ENCODE measurements at places on chromosomes 3 and 15.

DNA sequence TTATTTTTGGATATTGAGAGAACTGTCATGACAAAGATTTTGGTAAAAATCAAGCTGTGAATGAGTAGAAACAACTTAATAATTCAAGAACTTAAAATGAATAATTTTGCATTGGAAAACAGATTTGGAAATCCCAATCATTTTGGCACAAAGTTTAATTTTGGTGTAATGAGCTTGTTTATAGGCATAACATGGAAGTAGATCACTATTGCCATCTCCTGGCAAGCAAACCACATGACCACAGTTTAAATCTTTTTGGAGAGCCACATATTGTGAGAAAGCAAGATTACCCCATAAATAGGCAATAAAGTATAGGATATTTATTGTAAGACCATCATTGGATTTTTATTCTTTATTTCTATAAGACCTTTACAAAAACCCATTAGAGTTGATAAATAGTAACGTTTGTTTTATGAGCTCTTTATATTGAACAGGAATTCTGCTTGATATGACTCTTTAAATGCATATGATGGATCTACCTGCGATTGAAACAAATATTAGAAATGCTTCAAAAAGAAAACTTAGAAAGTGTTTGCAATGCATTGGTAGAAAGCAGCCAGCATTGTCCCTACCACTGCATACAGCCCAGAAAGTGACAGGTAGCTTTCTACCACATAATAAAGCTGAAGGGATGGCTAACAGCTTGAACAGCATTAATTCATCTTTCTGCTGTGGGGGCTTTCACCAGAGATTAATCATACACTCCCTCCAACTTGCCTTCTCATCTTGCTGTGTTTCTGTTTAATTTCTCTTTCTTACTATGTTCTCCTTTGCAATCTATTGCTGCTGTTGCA lies 766.8 kb downstream of the TBL1XR1 start:
- no peak for DNase-seq

DNA sequence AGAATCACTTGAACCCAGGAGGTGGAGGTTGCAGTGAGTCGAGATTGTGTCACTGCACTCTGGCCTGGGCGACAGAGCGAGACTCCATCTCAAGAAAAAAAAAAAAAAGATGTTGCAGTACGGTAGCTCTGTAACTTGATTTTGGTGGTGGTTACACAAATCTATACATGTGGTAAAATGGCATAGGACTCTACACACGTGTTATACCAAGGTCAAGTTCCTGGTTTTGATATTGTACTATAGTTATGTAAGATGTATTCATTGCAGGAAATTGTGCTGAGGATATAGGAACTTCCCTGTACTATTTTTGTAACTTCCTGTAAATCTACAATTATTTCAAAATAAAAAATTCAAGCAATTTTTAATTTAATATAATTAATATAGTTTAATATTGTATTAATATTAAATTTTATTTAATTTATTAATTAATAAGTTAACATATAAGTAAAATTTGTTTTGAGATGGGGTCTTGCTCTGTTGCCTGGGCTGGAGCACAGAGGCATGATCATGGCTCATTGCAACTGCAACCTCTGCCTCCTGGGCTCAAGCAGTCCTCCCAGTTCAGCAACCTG lies 9.9 kb downstream of the MYD88 start:
- DNase-seq = no peak

DNA sequence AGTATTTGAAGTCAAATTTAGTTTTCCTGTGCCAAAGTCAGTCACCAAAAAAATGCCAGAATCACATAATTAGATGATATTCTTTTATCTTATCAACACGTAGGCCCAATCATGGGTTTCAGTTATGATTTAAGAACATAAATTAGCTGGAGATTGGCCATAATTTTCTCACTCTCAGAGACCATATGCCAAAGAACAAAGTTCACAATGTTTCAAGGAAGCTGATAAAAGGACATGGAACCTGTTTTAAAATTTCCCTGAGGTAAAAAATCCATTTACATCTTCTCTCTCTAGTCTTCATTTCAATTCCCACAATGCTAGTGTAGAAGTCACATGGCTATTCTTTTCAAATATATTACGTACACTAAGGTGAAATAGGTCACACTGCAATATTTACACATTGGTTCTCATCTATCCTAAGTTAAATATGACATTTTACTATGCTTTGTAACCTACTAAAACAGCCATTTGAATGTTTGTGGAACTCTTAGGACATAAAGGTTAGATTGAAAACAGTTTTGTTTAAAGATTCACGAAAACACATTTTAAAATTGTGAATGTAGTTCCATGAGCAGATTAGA lies 42.7 kb upstream of the DCUN1D1 start:
- DNase-seq = no peak

DNA sequence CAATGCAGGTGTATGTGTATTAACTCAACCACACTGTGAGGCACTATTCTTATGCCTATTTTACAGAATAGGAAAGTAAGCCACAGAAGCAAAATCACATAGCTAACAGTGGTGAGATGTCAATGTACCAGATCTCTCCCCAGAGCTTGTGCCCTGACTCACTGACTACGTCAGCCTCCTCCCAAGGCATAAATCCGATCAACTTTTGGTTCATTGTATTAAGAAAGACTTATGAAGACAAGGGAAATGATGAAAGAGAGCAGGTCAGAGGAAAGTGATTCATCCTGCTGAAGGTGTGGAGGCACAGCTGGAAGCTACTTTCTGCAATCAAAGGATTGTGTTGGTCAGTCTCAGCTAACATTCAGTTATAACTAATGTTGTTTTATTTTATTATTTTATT lies 33.0 kb upstream of the SV2B start:
- DNase-seq = no peak

GRCh38 chr3:186991470-186991869 lies 61.1 kb downstream of the ST6GAL1 start:
- no peak for DNase-seq

- DNase-seq = no peak
Observed at GRCh38 chr3:156642750-156643728, 31.4 kb upstream of the TIPARP start.

DNA sequence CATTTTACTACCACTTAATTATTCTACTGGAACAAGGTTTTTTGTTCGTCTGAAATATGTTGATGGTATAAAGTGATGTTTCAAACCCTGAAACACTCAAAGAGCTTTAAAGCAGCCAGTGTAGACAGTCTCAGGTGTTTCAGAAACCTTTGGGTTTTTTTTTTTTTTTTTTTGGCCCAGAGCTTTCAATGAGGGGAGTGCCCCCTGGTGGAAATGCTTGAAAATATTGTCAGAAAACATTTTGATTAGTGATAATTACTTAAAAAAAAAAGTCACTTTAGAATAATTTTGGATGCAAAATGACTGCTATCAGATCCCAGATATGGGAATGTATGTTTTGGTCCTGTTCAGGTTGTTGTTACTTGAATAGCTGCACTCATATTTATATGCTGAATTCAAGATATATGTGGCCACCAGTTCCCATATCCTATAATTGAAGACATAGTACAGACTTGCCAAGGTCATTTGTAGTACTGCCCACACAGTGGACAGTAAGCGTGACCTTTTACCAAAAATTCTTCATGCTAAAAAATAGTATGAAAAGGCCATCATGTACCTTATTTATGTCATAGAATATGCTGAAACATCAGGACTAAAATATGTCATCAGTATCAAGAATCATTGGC lies 35.9 kb downstream of the SATB1 start:
- no peak for DNase-seq

- DNase-seq = no peak
Observed at GRCh38 chr3:41045491-41045890, 153.8 kb upstream of the CTNNB1 start.

DNA sequence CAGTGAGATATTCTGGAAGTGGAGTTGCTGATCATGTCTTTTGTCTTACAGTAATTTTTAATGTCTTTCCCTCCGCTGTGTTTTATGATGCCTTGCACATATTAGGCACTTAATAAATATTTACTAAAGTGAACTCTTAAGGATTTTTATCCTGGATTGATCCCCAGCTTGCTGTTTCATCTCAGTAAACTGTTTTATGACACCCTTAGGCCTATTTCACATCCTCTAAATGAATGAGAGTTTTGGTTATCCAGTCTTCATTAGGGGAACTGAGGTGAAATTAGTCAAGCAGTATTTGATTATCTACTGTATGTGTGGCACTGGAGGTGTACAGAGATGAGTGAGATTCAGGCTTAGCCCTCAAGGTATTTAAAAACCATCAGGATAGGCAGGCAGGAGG lies 19.8 kb downstream of the CHCHD6 start:
- no peak for DNase-seq
